ENCODE measurements at places on chromosomes 11 and 22. TPM values are rescaled to one million over a fixed set of nuclear protein-coding genes. Genes with fewer than 3 reads are reported as not detected.

DNA sequence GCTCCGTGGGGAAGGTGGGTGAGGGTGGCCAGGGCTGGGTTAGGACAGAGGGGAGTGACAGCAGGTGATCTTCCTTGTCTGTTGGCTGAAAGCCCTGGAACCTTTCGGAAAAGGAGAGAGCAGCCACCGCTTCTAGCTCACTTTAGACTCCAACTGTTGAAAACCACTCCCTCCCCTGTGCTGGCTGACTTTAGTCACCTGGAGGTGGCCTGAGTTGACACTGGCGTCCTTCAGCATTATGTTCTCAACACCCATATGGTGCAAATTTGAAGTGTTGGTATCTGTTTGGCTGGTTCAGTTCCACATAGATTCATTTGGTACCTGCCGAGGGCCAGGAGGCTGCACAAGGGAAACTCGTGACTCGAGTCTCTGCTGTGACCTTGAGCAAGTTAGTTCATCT is 28.8 kb downstream of the ZC3H7B start:
- H3K27me3 ChIP-seq: no peaks in the 10 kb centered on the region
- H3K36me3 ChIP-seq: peaks cover 74% of the 10 kb centered on the region
- DNase-seq: no peak
- H3K4me3 ChIP-seq: no peak overlapping the region

DNA sequence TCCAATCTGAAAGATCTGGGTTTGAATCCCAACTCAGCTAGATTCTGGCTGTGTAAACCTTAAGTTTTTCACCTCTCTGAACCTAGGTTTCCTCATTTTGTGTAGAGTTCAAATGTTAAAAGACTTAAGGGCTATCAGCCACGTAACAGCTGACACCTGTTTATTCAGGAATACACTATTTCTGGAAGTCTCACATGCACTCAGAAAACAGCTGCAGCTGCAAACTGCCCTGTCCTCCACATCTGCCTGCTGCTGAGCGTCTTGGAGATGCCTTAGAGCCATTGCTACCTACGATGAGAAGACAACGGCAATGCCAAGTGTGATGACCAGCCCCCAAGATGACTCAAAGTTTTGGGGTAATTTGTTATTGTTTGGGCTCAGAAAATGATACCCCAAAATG is 6.7 kb upstream of the TRIM44 start:
- no peak for DNase-seq
- H3K36me3 ChIP-seq: no peaks in the 10 kb centered on the region
- H3K27ac ChIP-seq: no peak overlapping the region
- H3K27me3 ChIP-seq: peaks cover 14% of the 10 kb centered on the region

DNA sequence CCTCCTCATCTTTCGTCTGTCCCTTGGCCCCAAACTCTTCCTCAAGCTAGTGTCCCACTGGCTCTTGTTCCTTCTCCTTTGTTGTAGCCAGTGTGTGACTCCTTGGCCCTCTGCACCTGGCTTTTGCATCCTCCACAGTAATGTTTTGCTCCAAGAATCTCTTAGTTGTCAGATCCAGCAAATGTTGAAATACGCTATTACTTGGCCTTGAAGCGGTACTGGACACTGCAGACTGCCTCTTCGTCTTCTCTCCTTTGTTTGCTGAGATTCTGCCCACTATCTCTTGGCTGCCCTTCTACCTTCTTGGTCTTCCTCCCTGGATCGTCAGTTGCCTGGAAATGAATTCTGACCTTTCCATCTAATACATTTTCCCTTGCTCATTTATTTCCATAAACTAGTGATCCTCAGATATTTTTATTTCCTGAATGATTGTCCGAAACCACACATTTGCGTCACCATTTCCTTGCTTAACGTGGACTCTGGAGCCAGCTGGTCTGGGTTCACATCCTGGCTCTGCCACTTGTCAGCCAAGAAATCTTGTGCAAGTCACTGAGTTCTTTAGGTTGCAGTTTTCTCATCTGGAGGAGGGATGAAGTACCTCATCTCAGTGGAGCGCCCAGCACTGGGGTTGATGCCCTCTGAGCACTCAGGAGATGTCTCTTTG is 113.6 kb downstream of the LDLRAD3 start:
- H3K27ac ChIP-seq: no peak overlapping the region
- no peak for DNase-seq
- no peak overlapping the region for H3K4me3 ChIP-seq
- no peaks in the 10 kb centered on the region for H3K27me3 ChIP-seq
- no peaks in the 10 kb centered on the region for H3K4me1 ChIP-seq

HEPN1 gene
- total RNA-seq: not detected

F2 gene
- total RNA-seq: 0.16 TPM

ARHGAP8 gene
- 2.2 TPM for total RNA-seq

TEX12 gene
- total RNA-seq: 0.62 TPM

DNA sequence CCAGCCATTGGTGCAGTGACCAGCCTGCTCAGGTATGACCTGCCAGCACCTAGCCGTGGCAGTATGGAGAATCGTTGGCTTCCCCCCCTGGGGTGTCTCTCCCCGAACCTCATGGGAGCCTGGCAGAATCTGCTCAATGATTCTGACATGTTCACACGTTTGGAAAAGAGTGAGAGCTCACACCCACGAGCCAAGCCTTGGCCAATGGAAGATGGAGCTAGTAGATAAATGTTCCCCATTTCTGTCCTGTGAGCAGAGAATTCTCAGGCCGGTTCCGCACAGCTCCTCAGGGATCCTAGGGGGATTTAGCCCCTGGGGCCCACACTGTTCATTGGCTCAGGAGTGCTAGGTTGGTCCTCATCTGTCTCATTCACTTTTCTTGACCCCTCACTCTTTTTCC is 128.4 kb downstream of the RCN1 start:
- H3K4me3 ChIP-seq: no peak overlapping the region
- H3K36me3 ChIP-seq: no peaks in the 10 kb centered on the region
- no peak overlapping the region for H3K27ac ChIP-seq
- DNase-seq: no peak

RAB3IL1 gene
- total RNA-seq: 46.2 TPM

SCGB1C1 gene
- total RNA-seq: not detected

AGBL2 gene
- total RNA-seq: 0.96 TPM

OR51D1 gene
- not detected for total RNA-seq

- no peaks in the 10 kb centered on the region for H3K27me3 ChIP-seq
- no peak overlapping the region for H3K4me3 ChIP-seq
- DNase-seq: no peak
- no peaks in the 10 kb centered on the region for H3K36me3 ChIP-seq
- H3K4me1 ChIP-seq: no peaks in the 10 kb centered on the region
These were observed 586.4 kb downstream of the BRD1 start for GRCh38 chr22:49241174-49241851.

- H3K36me3 ChIP-seq: no peaks in the 10 kb centered on the region
- DNase-seq: no peak
- no peak overlapping the region for H3K27ac ChIP-seq
These were observed 630 bp downstream of the CD5 start for GRCh38 chr11:61102667-61103571.

BEST1 gene
- total RNA-seq: 0.85 TPM

APOBEC3G gene
- total RNA-seq: 6.2 TPM

HEPACAM gene
- total RNA-seq: not detected
